Activated CD8-positive, alpha-beta T cell treated with anti-CD3 and anti-CD28 coated beads, Interleukin-2, amount 10 ng/mL, durations not matched to agents 7 days and 5 days (primary cell): ENCODE measurements at places on chromosomes 16 and 17. TPM values are rescaled to one million over a fixed set of nuclear protein-coding genes. Genes with fewer than 3 reads are reported as not detected.
A peak's percentile ranks its signal among the peaks of the same experiment; 100 is the strongest.

The SLC16A6 gene
- total RNA-seq, result 7.1 TPM

The GNGT2 gene
- total RNA-seq, result 40.0 TPM

The TTYH2 gene
- 4.7 TPM for total RNA-seq

The TNK1 gene
- total RNA-seq, result 2.1 TPM

The EMP2 gene
- total RNA-seq, result not detected

The TBC1D3L gene
- 16.7 TPM for total RNA-seq

The MEIOB gene
- not detected for total RNA-seq

The CCL16 gene
- not detected for total RNA-seq

- peaks cover 12% of the 10 kb centered on the region for H3K27me3 ChIP-seq
- H3K27ac ChIP-seq, result peak overlapping the region; percentile 55
- DNase-seq, result peak; percentile 42
- no peaks in the 10 kb centered on the region for H3K36me3 ChIP-seq
Measured at GRCh38 chr16:28279006-28279405, 13.3 kb upstream of the SBK1 start.

DNA sequence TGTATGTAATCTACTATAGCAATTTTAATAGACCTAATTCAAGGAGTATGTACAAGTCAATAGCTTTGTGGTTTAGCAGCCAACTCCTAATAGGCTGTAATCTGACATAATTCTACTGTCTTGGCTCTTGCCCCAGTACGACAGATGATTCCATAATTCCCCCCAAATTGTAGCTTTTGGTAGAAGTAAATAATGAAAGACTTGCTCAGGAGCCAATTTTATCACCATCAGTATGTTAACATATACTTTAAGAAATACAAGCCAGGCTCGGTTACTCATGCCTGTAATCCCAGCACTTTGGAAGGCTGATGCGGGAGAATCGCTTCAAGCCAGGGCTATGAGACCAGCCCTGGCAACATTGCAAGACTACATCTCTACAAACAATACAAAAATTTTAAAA lies 53.9 kb downstream of the AP2B1 start:
- no peak overlapping the region for H3K27ac ChIP-seq
- H3K4me3 ChIP-seq, result no peak overlapping the region
- no peaks in the 10 kb centered on the region for H3K27me3 ChIP-seq
- H3K36me3 ChIP-seq, result peaks cover 48% of the 10 kb centered on the region

- H3K36me3 ChIP-seq, result peaks cover 17% of the 10 kb centered on the region
- peak overlapping the region; percentile 1 for H3K27ac ChIP-seq
- no peak for DNase-seq
Measured at GRCh38 chr17:78716814-78717393, 65.2 kb downstream of the CYTH1 start.

- no peak overlapping the region for H3K27ac ChIP-seq
- H3K4me3 ChIP-seq, result peak overlapping the region; percentile 86
- DNase-seq, result no peak
- H3K27me3 ChIP-seq, result no peaks in the 10 kb centered on the region
Measured at GRCh38 chr16:70455910-70456309, 1.5 kb downstream of the FCSK start.

DNA sequence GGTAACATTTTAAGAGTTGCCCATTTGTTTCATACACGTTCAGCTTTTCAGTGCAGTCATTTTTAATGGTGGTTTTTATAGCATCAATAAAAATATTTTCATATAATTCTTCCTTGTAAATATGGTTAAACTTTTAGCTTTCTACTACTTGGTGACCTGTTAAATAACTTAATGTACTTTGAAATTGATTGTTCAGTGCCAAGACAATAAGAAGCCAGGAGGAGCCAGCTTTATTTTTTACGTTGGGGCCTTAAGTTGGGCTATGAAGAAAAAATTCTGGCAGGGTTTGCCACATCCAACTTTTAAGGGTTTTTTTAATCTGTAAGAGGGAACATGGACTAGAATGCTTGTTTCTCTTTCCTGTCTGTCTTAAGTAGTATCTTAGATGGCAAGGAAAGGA lies 284.2 kb downstream of the FTO start:
- H3K27me3 ChIP-seq, result no peaks in the 10 kb centered on the region
- peaks cover 2% of the 10 kb centered on the region for H3K4me1 ChIP-seq
- DNase-seq, result no peak
- no peak overlapping the region for H3K4me3 ChIP-seq

DNA sequence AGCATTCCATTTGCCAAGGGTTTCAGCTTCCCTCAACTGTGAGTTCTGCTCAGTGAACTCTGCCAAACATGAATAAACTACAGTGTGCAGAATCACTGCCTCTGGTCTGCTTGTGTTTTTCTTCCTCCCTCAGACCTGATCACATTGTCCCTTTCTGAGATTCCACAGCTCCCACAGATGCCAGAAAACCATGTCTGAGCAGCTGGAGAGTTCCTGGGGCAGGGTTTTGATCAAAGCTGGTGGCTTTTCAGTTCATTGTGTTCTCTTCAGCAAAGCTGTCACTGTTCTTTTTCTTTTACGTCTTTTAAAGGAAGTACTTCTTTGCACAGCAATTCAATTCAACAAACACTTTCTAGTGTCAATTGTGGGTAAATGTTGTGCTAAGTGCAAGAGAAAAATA lies 555.8 kb downstream of the RBFOX1 start:
- H3K4me3 ChIP-seq, result no peak overlapping the region
- no peak for DNase-seq
- no peak overlapping the region for H3K27ac ChIP-seq
- no peaks in the 10 kb centered on the region for H3K4me1 ChIP-seq

GRCh38 chr17:47704116-47704515 lies 10.2 kb downstream of the TBKBP1 start:
- no peaks in the 10 kb centered on the region for H3K36me3 ChIP-seq
- no peaks in the 10 kb centered on the region for H3K27me3 ChIP-seq
- H3K27ac ChIP-seq, result peak overlapping the region; percentile 92
- DNase-seq, result peak; percentile 59

- H3K27me3 ChIP-seq, result no peaks in the 10 kb centered on the region
- no peak overlapping the region for H3K4me3 ChIP-seq
- DNase-seq, result peak; percentile 28
- peaks cover 17% of the 10 kb centered on the region for H3K4me1 ChIP-seq
- no peak overlapping the region for H3K27ac ChIP-seq
Measured at GRCh38 chr16:81374550-81374949, 59.8 kb downstream of the GAN start.

DNA sequence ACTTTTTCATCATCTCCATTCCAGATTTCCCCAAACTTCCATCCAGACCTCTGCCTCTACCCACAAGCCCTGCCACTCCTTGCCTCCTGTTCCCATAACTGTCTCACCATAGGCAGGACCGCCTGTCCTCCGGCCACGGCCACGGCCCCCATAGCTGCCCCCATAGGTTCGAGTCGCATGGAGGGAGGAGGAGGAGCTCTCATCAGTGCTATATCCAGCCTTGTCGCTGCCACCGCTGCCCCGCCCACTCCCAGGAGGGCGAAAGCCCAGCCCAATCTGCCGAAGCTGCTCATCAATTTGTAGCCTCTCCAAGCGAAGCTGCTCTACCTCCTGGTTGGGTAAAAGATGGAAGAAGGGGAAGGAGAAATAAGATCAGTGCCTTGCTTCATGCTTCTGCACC lies 3.4 kb upstream of the SOX15 start:
- H3K27me3 ChIP-seq, result no peaks in the 10 kb centered on the region
- no peak overlapping the region for H3K27ac ChIP-seq
- no peak for DNase-seq
- H3K4me3 ChIP-seq, result no peak overlapping the region

DNA sequence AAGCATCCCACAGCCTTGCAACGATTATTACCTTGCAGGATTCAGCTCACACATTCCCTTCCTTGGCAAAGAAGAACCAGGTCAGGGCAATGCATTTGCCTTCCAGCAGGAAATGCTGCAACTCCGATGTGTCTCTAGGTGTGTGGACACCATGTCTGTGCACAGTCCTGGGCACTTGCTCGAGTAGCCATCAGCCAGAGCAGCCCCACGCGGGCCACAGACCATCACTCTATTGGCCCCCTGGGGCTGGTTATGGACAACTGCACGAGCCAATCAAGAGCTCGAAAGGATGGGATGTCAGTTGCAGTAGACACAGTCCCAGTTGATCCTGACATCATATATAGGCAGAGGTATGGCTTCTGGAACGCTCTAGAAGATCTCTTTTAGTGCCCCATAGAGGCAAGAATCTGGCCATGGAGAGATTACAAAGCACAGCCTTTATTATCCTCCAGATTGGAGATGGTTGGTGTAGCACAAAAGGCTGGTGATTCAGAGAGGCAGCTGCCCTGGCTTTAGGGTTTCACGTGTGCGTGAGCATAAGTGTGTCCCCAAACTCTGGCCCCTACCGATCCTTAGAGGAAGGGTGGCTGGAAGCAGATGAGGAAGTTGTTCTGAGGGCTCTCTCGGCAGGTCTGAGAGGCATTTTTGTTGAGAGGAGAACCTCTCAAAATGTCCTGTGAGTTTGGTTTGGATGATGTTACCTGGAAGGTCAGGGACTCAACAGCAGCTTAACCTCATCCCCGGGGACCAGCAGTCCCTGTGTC lies 403.8 kb downstream of the SEC14L1 start:
- no peak for DNase-seq
- H3K4me3 ChIP-seq, result no peak overlapping the region
- no peaks in the 10 kb centered on the region for H3K36me3 ChIP-seq
- peaks cover 7% of the 10 kb centered on the region for H3K4me1 ChIP-seq
- peaks cover 12% of the 10 kb centered on the region for H3K27me3 ChIP-seq
- no peak overlapping the region for H3K27ac ChIP-seq

- no peak overlapping the region for H3K27ac ChIP-seq
- H3K27me3 ChIP-seq, result no peaks in the 10 kb centered on the region
- no peak for DNase-seq
- peaks cover 23% of the 10 kb centered on the region for H3K36me3 ChIP-seq
- H3K4me3 ChIP-seq, result no peak overlapping the region
- no peaks in the 10 kb centered on the region for H3K4me1 ChIP-seq
Measured at GRCh38 chr16:53291757-53292392, 142.4 kb upstream of the RBL2 start.

- no peak overlapping the region for H3K4me3 ChIP-seq
- no peaks in the 10 kb centered on the region for H3K27me3 ChIP-seq
- H3K4me1 ChIP-seq, result no peaks in the 10 kb centered on the region
- no peak for DNase-seq
- no peak overlapping the region for H3K27ac ChIP-seq
Measured at GRCh38 chr16:67959536-67960329, 8.7 kb downstream of the SLC12A4 start.

DNA sequence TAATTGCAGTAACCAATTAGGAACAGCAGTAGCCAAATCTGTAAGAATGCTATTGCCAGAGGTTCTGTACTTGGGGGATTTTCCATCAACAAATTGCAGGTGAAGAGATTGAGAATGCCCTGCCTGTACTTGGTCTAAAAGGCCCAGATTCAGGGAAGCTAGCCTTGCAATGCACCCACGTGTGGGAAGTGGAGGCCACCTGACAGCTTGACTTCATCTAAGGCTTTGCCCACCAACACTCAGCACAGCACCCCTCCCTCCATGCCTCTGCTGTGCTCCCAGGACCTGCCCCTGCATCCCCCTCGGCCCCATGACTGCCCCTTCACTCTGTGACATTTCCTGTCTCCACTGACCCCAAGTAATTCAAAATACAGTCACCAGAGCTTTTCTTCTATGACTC lies 79.1 kb upstream of the CDH5 start:
- peaks cover 11% of the 10 kb centered on the region for H3K27me3 ChIP-seq
- H3K4me1 ChIP-seq, result no peaks in the 10 kb centered on the region
- H3K4me3 ChIP-seq, result no peak overlapping the region
- H3K27ac ChIP-seq, result no peak overlapping the region
- DNase-seq, result no peak

DNA sequence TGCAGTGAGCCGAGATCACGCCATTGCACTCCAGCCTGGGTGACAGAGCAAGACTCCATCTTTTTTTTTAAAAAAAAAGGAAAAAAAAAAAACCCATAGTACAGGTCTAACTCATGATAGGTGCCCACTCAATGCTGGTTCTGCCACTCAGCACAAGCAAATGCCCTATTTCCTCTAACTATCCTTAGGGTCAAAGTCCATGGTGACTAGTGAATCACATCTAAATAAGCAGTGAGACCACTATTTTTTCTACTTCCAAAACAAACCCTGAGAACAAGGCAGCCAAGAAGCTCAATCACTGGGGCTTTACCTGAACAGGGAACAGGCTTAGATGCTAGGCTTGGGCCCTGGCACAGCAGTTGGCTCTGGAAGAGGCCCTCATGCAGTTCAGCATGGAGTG lies 3.4 kb downstream of the BLTP2 start:
- DNase-seq, result no peak
- H3K27ac ChIP-seq, result no peak overlapping the region
- no peak overlapping the region for H3K4me3 ChIP-seq

- peaks cover 4% of the 10 kb centered on the region for H3K4me1 ChIP-seq
- H3K27ac ChIP-seq, result no peak overlapping the region
- H3K27me3 ChIP-seq, result no peaks in the 10 kb centered on the region
Measured at GRCh38 chr17:34847938-34848337, 113.3 kb downstream of the CCT6B start.

DNA sequence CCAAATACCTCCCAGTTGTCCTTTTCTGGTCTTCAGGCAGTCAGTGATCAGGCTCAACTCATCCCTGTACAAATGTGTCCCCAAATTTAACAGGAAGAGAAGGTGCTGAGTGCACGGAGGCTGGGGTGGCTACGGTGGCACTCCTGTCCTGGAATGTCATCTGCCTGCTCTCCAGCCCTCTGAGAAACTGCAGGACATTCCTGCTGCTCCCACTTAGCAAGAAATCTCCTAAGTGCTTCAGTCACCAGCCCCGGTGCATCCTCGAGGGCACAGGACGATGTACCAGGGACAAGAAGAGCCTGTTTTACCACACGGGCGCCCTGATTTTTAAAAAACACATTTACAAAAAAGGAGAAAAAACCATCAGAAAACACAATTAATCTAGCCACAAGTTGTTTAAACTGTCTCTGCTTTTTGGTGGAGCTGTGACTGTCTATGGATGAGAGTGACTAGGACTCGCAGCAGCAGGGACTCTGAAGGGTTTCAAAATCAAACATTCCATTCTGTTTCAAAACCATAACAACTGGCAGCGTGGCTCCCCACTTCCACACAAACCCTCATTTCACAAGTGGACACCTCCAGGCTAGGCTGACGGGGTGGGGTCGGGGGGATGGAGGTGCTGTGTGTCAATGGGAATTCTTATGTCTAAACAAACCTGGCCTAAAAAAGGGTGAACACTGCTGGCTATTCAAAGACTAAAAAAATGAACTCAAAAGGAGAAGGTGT lies 65.3 kb upstream of the CNEP1R1 start:
- no peak for DNase-seq
- no peaks in the 10 kb centered on the region for H3K36me3 ChIP-seq
- H3K27ac ChIP-seq, result no peak overlapping the region
- H3K4me1 ChIP-seq, result no peaks in the 10 kb centered on the region
- H3K27me3 ChIP-seq, result peaks cover 7% of the 10 kb centered on the region
- no peak overlapping the region for H3K4me3 ChIP-seq

- no peak overlapping the region for H3K4me3 ChIP-seq
- no peaks in the 10 kb centered on the region for H3K27me3 ChIP-seq
- H3K36me3 ChIP-seq, result peaks cover 35% of the 10 kb centered on the region
Measured at GRCh38 chr16:70304892-70305448, 6.0 kb downstream of the DDX19B start.
